H1 (cell line): ENCODE measurements at places on chromosomes 3 and 15.

DNA sequence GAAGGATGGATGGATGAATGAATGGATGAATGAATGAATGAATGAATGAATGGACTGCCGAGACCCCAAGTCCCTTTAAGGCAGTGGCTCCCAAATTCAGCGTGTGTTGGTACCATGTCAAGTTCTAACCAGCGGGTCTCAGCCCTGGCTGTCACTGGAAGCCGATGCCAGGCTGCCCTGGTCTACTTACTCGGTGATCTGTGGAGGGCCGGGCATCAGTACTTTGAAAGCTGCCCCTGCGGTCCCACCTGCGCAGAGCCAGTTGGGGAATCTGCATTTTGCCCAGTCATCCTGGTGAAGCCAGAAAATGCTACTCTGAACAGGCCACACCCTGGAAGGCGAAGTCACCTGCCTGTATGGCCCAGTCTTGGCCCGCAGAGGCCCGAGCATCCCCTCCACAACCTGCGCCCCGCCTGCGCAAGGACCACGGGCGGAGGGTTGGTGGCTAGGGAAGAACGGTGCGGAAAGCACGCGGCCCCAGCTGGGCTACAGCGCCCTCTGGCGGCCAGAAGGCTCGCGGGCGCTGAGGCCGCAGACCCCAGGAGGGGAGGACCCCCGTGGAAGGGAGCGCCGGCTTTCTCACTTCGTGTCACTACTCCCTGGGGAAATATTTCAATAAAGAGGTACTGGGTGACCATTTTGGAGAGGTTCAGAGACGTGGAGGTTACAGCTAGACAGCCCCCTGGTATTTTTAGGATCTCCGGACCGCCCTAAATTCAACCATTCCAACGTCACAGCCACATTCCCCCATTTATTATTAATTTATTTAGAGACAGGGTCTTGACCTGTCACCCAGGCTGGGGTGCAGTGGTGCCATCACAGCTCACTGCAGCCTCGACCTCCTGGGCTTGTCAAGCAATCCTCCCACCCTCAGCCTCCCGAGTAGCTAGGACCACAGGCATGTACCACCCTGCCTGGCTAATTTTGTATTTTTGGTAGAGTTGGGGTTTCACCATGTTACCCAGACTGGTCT is 34.9 kb downstream of the PRKCD start:
- DNase-seq = peak; percentile 92

- DNase-seq = no peak
Observed at GRCh38 chr3:39541917-39542329, 74.4 kb downstream of the MOBP start.

GRCh38 chr15:85960381-85960780 is 119.3 kb upstream of the AGBL1 start:
- DNase-seq = no peak

GRCh38 chr3:81601707-81602305 is 159.6 kb downstream of the GBE1 start:
- no peak for DNase-seq

DNA sequence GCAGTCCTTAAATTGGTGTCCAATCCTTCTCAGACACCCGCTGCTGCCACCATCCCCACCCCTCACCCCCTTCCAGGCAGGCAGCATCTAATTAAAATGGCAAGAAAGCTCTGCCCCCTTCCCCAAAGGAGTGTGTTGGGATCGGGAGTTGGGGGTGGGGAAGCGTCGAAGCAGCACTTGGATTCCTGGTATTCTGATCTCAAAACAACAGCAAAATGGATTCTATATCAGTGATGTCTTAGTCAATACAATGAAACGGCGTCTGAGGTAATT is 1.4 kb downstream of the TNIK start:
- DNase-seq = no peak
